ENCODE measurements at places on chromosomes 6 and 20.

DNA sequence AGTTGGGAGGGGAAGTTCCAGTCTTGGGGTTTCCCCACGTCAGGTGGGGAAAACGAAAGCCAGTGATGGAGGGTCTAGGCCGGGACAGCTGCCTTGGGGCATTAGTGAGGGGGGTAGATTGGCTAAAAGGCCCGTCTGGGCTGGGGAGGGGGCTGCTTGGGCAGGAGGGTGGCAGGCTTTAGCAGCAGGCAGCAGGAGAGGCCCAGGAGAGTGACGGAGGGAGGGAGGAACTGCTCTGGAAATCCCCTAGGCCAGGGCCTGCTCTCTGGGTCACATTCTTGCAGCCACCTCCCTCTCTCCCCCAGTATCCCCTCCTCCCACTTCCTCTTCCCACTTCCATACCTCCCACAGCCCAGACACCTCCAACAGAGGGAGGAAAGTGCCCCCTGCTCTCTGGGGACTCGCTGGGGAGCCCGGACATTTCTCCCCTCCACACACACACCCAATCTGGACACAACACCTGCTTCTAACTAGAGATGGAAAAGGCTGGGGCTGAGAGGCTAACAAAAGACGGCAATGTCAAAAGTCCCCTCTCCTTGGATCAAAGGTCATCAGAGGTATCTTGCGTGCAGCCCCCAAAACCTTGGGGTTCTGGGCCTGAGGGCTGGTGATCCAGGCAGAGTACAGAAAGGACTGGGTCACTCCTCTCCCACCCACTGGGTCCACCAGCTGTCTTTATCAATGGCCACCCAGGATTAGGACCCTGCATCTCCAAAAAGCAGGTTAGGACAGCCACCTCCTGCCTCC is 1.8 kb downstream of the NFKBIE start:
- DNase-seq, result no peak

GRCh38 chr20:25220810-25221591 is 25.5 kb downstream of the ENTPD6 start:
- DNase-seq, result no peak

DNA sequence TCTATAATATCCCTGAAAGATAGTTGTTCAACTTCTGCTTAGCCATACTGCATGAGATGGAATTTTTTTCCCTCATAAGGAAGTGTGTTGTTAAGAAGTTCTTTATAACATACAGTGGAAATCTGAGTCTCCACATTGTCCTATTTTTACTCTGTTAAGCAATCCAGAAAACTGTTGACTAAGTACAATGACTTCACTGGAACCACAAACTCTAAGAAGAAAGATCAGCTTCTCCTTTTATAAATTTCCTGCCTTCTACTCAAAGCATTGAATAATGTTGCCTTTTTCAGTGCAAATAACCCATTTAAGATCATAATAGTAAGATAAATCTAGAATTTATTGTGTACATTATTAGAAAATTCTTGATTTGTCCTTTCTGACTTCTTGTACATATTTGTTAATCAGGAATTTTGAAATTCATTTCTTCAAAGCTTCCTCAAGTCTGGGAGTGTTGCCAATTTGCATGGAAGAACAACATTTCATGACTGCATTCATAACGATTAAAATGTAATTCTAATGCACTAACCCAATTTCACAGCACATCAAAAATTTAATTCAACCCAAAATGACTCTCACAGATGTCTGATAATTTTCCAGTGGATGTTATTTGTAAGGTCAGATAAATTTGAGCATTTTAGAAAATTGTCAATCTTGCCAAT is 45.6 kb upstream of the ANKEF1 start:
- peak; percentile 75 for DNase-seq

GRCh38 chr6:7707787-7708186 is 18.1 kb upstream of the BMP6 start:
- DNase-seq, result peak; percentile 64

DNA sequence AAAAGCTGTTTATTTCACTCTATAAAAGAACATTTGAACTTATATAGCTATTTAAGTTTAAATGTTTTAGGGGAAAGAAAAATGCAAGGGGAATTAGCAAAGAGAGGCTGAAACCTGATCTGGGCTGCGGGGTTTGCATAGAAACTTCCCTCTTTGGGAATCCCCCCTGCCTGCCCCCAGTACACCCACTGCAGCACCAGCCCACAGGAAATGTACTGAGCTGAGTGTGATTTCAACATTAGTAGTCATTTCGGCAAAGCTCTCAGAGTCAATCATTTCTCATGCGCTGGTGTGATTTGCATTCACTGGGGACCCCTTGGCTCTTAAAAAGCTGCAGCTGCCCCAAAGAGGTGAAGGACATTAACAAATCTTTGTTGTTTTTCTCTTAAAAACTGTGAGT is 859.4 kb downstream of the MAFB start:
- DNase-seq, result no peak

- no peak for DNase-seq
Measured at GRCh38 chr6:84553527-84553926, 210.9 kb downstream of the TBX18 start.

DNA sequence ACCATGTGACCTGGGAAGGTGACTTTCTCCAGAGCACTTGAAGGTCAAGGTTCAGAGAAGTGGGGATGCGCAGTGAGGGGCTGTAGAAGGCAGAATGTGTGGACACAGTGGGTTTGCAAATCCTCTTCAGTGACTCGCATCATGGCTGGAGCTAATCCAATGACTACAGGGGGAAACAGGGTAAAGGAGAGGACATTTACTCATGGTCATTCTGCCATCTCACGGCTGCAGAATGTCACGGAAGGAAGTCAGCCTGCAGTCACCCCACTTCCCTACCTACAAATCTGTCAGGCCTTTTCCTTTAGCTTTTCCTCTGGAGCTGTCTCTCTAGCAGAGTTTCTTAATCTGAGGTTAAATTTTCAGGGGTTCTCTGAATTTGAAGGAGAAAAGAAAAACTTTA is 337.6 kb downstream of the CDC5L start:
- peak; percentile 60 for DNase-seq

- DNase-seq, result no peak
Measured at GRCh38 chr6:168120390-168121302, 41.6 kb upstream of the FRMD1 start.

DNA sequence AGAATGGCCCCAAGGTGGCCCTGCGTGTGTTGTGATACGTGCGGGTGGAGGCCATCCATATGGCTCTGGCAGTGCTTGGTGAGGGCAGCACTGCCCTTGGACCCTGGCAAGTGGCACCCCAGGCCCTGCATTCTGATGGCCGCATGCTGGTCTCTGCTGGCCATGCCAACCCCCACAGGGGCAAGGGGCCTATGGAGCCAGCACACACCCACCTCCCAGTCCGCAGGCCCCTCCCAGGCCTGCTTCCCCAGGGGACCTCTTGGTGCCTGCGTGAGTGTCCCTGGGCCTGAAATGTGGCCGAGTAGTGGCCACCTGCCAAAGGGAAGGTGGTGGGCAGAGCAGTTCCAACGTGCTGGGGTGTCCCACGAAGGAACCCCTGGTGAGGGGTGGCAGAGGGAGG is 17.6 kb downstream of the NQO2 start:
- no peak for DNase-seq

DNA sequence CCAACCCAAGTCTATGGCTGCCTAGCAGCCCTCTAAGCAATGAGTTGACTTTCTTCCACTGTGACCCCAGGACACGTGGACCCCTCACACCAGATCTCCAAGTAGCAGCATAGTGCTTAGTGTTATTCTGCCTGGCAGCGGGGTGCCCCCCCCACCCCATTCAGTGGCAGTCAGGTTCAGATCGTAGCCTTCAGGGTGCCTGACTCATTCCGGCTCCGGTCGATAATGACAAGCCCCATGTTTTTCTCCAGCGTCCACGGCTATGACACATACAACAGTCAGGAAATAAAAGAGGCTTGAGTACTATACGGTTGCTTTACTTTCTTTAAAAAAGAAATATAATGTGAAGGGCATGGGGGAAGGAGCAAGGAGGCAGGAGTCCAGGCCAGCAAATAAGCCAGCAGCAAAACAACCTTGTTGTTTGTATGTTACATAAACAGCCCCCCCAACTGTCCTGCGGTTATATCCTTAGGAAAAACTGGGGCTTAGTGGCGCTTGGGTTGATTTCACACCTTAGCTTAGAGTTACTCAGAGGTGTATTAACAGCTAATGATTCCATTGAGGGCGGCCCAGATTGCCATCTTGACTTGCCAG is 23.1 kb downstream of the GNAS start:
- DNase-seq, result peak; percentile 59

- no peak for DNase-seq
Measured at GRCh38 chr6:31378062-31378720, 21.2 kb upstream of the HLA-B start.

- DNase-seq, result peak; percentile 14
Measured at GRCh38 chr6:105112577-105112976, 67.2 kb downstream of the POPDC3 start.

GRCh38 chr20:59363101-59363500 is 62.7 kb downstream of the EDN3 start:
- DNase-seq, result no peak

GRCh38 chr6:132131758-132132157 is 180.6 kb upstream of the CCN2 start:
- DNase-seq, result peak; percentile 98

- peak; percentile 67 for DNase-seq
Measured at GRCh38 chr6:139240161-139241010, 51.4 kb downstream of the TXLNB start.

GRCh38 chr6:43125555-43125954 is 45.5 kb upstream of the SRF start:
- peak; percentile 54 for DNase-seq

GRCh38 chr20:61042506-61043385 is 209.3 kb upstream of the CDH4 start:
- peak; percentile 16 for DNase-seq

DNA sequence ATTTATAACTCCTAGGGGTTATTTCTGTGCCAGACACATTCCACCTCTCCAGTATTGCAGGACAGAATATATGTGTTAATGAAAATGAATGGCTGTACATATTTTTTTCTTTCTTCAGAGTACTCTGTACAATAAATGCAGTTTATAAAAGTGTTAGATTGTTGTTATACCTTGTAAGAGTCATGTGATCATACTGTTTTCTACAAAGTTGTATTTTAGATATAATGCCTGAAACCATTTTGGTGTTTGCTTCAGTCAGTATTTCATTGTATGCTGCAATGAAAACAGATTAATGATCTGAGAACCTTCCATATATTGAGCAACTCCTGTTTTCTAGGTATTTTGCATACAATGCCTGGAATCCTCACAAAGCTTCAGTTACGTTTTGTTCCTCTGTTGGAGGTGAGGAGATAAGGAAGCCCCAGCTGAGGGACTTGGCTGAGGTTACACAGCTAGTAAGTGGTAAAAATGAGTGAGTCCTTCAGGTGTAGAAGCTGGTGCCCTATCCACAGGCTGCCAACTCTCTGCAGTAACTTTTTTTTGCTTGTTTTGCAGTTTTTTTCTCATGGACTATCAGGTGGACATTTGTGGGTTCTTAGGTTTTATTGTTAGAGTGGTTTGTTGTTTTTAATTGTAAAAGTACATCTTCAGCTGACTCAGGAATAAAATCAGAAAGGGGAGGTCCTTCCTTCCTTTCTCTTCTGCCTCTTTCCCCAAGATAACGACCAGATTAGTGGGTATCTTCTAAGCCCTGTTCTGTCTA is 11.6 kb downstream of the PDCD2 start:
- DNase-seq, result no peak

GRCh38 chr6:135281227-135281626 is 100.1 kb downstream of the MYB start:
- DNase-seq, result no peak

- DNase-seq, result no peak
Measured at GRCh38 chr6:67336014-67336413, 1299.1 kb upstream of the ADGRB3 start.

DNA sequence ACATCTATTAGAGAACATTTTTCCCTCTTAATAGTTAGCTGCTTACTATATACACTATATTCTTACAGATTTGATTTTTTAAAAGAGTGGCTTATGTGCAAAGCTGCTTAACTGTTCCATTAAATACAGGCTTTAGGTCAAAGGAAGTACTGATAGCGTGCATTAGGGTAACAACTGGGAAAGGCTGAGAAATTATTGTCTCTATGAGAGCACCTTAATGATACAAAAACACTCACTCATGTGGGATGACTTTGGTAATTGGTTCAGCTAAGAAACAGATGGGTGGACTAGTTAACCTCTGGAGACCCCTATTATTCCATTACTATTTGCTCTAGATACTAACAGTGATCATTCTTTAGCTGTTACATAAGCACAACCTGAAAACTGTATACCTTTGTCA is 4.0 kb downstream of the DCDC2 start:
- no peak for DNase-seq

DNA sequence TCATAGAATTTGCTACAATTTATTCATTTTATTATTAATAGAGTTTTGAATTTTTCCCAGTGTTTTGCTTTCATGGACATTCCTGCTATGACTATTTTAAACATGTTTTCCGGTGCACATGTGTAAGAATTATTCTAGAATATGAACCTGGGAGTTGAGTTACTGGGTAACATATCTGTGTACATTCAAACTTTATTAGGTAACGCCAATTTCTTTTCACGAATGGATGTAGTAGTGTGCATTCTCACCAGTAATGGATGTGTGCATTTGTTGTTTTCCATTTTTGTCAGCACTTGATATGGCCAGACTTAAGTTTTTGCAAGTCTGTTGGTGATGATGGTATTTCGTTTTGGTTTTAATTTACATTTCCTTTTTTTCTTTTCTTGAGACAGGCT is 118.8 kb downstream of the CDKAL1 start:
- no peak for DNase-seq

GRCh38 chr6:165855856-165856255 is 192.8 kb upstream of the PDE10A start:
- no peak for DNase-seq

- DNase-seq, result peak; percentile 16
Measured at GRCh38 chr6:75759207-75759606, 10.2 kb downstream of the MYO6 start.

GRCh38 chr20:22924949-22925612 is 110.0 kb upstream of the SSTR4 start:
- no peak for DNase-seq

DNA sequence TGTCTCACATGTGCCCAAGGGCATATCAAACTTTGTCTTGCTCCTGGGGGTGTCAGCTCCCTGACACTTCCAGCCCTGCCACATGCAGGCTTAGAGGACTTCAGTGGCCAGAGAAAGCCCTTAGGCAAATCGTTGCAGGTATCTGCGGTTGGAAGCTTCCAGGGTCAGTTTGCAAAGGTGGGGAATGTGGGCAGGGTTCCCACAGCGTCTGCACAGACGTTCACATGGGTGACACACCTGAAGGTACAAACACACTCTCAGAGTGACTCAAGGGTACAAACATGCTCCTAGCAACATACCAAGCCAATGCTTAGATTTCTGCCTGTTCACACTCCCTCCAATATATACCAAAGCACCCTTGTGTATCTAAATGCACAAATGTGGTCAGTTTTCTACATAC is 30.0 kb downstream of the VSTM2L start:
- no peak for DNase-seq

GRCh38 chr6:24659561-24659960 is 7.1 kb downstream of the TDP2 start:
- DNase-seq, result peak; percentile 41

All from GM23248 (cell line).